ENCODE measurements at places on chromosomes 16 and 17.

GRCh38 chr16:79621027-79621426, 20.5 kb upstream of the MAF start:
- no peak for DNase-seq

DNA sequence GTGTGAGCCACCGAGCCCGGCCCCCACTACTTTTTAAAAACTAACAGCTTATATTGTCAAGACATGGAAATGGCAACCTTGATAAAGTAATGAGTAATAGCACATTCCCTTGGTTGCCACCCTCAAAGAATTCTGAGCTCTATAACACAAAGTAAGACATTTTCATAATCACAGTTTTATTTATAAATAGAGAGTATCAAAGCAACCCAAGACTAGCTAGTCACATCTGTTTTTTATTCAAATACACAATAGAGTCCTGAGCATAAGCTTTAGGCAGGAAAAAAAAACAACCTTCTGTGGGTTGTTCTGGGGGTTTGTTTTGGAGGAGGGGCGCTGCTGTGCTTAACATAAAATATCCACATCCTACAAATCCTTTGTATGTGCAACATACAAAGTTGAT, 68.7 kb downstream of the CEP95 start:
- DNase-seq = no peak

GRCh38 chr17:44220213-44221083, 973 bp upstream of the UBTF start:
- DNase-seq = no peak

GRCh38 chr17:17168401-17168800, 37.7 kb downstream of the PLD6 start:
- DNase-seq = no peak

DNA sequence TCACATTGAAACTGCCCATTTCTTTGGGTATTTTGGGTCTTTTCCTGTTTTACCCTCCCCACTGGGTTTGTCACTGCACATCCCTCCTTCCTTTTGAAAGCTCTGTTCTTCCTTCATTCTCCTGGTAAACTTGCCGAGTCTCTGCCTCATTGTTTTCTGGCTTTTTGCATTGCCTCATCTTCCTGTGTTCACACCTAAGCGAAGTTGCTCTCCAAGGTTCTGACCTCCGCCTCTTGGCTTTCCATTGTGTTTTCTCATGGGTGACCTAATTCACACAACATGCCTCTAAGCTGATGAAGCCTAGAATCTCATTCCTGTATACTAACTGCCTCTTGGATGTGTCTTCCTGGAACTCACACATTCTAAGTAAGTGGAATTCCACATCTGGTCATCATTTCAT, 1096.1 kb upstream of the EEF2KMT start:
- DNase-seq = no peak

- no peak for DNase-seq
These were observed 7.5 kb downstream of the NFE2L1 start for GRCh38 chr17:48055531-48056245.
